ENCODE measurements at places on chromosomes 7 and 10.

- DNase-seq = no peak
Observed at GRCh38 chr10:43354330-43354635, 17.2 kb upstream of the FXYD4 start.

DNA sequence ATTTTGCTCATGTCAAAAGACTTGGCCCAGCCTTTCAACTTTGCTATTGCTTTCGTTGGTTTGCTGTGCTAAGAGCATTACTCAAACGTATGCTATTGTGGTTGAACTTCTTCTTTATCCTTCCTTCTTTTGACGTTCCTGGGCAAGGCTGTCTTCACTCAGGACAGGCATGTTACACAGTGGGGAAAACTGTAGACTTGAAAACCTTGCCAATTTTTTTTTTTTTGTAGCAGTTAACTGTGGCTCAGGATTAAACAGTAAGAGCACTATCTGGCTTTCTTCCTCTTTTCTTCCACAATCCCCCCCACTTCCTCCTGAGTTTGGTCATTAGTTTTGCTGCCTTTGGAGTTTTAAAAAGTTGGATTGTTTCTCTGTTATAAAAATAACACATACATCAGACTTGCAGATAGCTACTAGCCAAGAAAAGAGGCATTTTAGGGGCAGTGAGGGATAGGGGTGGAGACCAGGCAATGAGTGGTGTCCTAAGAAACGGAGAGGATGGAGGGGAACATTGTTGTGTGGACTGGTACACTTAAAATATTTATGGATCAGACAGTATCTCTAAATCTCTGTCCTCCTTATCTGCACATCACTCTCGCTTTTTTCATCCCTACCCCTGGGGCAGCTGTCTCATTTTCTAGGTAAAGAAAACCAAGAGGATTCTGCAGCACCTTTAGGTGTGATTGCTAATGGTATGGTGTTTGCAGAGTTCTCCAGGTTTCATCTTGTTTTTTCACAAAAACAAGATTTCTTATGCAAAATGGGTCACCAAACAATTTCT is 181.7 kb downstream of the LRMDA start:
- no peak for DNase-seq

DNA sequence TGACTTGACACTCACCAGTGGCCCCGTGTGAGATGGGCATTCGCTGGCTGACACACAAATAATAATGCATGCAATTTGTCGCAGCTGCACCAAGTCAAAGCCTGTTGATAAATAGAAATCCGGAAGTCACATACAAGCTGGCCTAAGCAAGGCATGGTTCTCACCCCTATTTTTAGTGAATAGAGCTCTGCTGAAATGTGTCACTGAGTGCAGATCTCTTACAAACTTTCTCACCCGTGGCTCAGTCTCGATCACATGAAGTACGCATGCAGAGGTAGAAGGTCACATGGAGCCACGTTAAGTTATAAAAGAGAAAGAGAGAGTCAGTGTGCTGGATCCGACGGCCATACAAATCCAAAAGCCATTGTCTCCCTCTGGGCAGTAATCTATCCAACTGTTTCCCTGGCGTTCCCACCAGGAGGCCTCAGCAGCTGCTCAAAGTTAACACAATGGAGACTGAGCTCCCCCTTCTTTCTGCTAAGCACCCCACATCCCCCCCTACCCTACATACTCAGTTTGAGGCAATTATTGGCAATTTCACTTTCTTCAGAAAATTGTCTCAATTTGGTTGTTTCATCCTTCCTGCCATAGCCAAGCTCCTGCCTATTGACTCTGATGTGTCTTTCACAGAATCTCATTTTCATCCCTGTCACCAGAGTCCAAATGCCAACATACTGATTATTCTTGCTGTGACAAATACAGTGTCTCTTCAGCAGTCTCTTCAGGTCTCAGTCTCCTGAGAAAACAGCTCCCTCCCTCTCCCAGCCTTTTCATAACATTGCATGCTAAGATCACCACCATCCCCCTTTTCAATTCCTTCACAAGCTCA is 473.3 kb upstream of the NRP1 start:
- no peak for DNase-seq

- DNase-seq = no peak
Observed at GRCh38 chr10:37868796-37869195, 11.4 kb upstream of the ZNF248 start.

GRCh38 chr10:78515038-78515872 is 481.6 kb downstream of the RPS24 start:
- no peak for DNase-seq
